Stimulated activated effector memory CD8-positive, alpha-beta T cell treated with anti-CD3 and anti-CD28 coated beads, Interleukin-12 subunit alpha, Interleukin-12 subunit beta, amount 100 ng/mL, for 72 hours (primary cell): ENCODE measurements at places on chromosomes 11 and 22.

- no peak for DNase-seq
These were observed 7.6 kb upstream of the MSANTD2 start for GRCh38 chr11:124807660-124808270.

DNA sequence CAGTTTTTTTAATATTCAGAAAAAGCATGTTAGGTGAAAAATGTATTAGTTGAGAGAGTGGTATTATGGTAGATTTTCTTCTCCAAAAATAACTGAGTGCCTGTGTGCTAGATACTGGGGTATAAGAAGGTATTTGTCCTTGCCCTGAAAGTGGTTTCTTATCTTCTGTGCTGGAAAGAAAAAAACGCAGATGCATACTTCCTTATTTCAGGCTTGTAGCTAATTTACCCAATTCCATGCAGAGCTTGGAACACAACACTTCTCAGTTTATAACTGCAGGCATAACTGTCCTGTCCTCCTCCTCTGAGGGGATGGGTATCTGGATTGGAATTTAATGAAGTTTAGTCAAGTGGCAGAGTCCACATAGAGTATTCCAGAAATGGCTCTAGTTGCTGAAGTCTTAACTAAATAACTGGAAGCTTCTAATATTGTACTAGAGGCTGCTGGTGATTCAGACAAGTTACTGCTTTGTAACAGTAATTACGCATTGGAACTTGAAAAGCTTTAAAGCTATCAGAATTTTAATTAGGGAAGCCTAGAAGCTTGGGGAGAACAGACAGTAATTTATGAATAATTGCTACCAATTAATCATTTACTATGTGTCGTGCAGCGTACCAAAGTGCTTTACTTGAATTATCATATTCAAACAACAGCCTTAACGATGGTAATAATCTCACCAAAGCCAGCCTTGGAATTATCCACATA, 12.7 kb upstream of the C11orf91 start:
- DNase-seq: no peak

DNA sequence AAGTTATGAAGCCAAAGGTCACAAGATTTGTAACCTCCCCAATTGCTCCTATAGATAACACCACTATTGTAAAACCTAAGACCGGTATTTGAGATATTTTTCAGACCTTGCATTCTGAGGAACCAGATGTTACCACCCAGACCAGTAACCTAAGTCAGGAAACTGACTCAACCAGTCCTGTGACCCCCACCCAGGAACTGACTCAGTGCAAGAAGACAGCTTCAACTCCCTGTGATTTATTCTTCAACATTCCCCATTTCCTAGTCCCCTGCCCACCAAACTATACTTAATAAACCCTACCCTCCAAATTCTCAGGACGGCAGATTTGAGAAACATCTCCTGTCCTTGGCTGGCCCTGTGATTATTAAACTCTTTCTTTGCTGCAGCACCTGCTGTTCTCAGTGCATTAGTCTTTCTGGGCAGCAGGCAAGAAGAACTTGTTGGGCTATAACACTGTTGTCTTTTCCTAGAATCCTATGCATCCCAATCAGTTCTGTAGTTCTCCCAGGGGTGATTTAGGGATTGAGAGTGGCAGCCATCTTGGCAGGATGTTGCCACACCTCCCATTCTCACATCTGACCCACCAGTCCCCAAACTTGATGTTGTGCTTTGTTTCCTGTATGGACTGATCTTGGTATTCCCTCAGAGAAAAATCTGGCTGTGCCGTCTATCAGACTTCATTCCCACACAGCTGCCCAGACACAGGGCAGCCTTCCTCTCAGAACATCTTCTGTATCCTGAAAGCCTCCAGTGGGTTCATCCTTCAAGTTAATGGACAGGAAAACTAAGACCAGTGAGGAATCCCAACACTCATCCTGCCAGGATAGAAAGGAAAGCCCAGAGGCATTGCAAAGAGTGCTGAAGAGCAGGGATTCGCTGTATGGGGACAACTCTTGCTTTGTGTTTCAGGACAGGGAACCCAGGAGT, 104.0 kb downstream of the PDE2A start:
- no peak for DNase-seq

- no peak for DNase-seq
These were observed 217.8 kb upstream of the TBCEL start for GRCh38 chr11:120805960-120806555.

DNA sequence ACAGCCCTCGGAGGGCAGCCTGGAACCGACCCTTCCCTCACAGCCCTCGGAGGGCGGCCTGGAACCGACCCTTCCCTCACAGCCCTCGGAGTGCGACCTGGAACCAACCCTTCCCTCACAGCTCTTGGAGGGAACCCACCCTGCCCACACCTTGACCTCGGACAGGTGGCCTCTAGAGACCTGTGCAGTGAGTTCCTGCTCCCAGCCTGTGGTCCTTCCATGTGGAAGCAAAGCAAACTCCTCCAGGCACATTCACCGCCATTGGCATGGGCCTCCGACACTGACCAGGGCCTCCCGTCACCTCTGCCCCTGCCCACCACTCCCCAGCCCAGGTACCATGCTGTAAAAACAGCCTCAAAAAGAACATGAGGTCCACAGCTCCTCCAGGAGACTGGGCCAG, 272.1 kb downstream of the BRD1 start:
- DNase-seq: no peak

GRCh38 chr11:73465871-73466270, 89.7 kb downstream of the RELT start:
- no peak for DNase-seq

- no peak for DNase-seq
These were observed 81.0 kb downstream of the TRMU start for GRCh38 chr22:46416520-46416871.

- no peak for DNase-seq
These were observed 76.3 kb upstream of the TP53AIP1 start for GRCh38 chr11:129018991-129019390.

- DNase-seq: no peak
These were observed 314.9 kb downstream of the MIAT start for GRCh38 chr22:26972286-26972685.

GRCh38 chr11:23288003-23288783, 427.9 kb upstream of the CCDC179 start:
- no peak for DNase-seq

GRCh38 chr22:44281768-44282637, 30.7 kb downstream of the SHISAL1 start:
- DNase-seq: no peak

GRCh38 chr22:45179276-45180049, 15.7 kb downstream of the NUP50 start:
- no peak for DNase-seq

GRCh38 chr11:10302359-10302743, 2.5 kb upstream of the ADM start:
- DNase-seq: no peak

GRCh38 chr22:40685406-40685805, 6.1 kb downstream of the MCHR1 start:
- DNase-seq: no peak

DNA sequence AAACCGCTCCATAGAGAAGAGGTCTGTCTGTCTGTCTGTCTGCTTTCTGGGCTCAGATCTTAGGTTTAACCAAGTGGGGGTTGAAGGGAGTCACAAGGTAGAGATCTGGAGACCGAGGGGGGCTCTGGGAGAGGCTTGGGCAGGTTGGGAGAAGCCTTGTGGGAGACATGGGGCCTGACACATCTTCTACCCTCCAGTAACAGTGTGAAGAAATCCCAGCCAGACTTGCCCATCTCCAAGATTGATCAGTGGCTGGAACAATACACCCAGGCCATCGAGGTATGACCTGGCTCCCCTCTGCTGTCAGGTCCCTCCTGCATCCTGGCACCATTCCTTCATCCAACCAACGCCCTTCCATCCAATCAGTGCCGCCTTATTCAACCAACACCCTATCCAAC, 7.4 kb downstream of the PRR33 start:
- no peak for DNase-seq

GRCh38 chr11:126404367-126404766, 48.9 kb downstream of the ST3GAL4 start:
- no peak for DNase-seq

- no peak for DNase-seq
These were observed 17.4 kb downstream of the TST start for GRCh38 chr22:37001826-37002225.

DNA sequence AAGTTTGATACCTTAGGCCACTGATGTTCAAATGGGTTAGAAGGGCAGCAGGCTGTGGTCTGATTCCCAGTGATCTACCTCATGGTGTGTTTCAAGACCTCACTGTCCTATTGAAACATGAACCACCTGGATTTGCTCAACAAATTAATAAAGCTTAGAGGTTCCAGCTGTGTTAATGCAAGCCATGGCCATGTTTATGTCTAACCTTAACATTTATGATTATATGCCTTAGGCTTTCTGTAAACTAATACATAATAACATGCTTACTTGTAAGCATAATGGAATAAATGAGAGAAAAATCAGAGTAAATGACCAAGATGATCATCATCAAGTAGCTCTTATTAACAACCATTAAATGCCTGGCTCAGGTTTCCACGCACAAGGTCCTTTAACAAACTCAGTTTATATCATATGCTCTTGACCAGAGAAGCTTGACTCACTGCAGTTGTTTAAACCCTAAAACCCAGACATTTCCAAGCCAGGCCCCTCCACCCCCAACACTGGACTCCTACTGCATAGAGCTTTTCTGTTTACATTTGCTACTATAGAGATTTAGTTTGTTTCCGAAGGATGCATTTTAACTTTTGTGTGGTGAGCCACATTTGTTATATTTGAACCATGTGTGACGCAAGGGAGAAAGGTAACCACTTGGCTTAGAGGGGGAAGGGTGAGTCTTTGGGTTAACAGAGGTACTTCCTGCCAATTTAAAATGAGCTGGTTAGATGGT, 43.7 kb downstream of the KREMEN1 start:
- no peak for DNase-seq

GRCh38 chr11:44387415-44387814, 77.5 kb upstream of the ALX4 start:
- no peak for DNase-seq

- DNase-seq: no peak
These were observed 40.2 kb downstream of the LRP5 start for GRCh38 chr11:68352591-68352990.

DNA sequence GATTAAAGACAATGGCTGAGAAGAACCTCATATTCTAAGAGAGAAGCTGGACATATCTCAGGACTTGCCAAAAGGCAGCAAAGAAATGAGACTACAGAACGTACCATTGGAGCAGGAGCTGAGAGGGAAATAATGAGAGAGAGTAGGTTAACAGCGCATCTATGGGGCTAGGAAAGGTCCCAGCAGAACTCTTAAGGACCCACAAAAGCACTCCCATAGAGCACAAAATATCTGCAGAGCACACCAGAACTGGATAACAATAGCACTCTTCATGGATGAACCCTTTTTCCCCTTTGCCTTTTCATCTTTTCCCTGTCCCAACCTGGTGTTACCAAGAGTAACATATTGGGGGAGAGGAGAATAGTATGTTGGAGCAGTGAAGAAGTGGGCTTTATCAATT, 245.8 kb downstream of the METTL15 start:
- no peak for DNase-seq

- DNase-seq: no peak
These were observed 74.6 kb downstream of the TENM4 start for GRCh38 chr11:79366218-79366617.

- DNase-seq: no peak
These were observed 29.4 kb downstream of the GRIK4 start for GRCh38 chr11:120540744-120541465.

DNA sequence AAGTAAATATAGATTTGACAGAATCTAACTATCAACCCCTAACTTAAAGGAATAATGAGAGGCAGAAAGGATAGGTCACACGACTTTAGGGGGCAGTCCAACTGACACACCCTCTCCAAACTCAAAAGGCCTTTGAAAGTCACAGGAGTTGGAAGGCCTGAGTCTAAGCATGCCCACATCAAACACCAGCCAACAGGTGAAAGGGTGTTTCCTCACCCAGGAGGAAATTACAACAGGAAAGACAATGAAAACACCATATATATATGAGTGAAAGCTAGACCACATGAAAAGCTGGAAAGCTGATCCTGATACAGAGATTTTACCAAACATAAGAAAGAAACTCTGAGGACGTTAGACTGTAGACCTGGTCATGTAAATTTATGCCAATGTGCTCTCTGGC, 10.5 kb upstream of the DEPDC7 start:
- no peak for DNase-seq

DNA sequence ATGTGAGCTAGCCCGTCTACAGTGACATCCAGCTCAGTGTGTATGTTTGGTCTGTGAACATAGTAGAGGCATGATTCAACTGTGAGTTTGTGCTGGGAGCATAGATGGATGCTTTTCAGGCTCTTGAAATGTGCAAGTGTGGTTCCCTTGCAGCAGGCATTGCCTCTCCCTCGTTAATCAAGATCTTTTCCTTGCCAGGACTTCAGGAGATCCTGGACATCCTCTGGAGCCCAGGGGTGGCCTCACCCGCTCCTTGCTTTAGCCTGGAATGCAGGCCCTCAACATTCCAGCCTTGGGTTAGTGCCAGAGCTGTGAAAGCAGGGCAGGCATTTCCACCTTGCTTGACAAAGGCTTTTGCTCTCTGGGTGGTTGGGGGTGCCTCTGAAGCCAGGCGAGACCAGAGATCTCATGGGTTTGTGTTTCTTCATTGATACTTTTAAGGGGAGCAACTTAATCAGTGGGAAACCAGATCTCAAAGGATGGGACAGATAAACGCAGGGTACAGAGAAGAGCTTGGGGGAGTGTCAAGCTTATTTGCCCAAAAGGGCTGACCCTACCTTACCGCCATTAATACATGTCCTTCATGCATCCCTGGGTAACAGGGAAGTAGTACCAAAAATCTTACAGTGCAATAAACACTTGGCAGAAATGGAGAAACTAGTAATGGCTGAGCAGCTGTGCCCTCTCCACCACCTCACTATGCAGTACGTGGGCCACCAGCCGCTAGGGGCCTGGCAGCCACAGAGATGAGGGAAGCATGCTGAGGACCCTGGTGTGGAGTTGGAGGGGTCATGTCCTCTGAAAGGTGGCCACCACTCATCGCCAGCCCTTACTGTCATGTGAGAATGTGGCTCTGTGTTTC, 72.1 kb downstream of the PTPRJ start:
- DNase-seq: no peak

DNA sequence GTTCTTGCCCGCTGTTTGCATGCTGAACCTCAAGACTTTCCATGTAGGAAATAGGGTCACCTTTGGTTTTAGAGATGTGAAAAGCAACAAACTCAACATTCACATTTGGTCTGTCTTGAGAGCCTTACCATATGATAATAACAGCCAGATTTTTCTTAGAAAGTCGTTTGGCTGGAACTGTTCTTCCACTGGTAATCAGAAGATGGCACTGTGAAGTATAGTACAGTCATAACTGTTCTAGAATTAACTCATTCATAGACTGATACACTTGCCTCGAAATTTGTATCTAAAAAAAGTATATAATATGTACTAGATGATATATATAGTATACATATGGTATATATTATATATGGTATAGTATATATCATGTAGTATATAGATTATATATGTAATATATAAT, 12.3 kb downstream of the LUZP2 start:
- no peak for DNase-seq
